ENCODE measurements at places on chromosomes 5 and 9. TPM values are rescaled to one million over a fixed set of nuclear protein-coding genes. Genes with fewer than 3 reads are reported as not detected.

CSNK1G3 gene
- 32.7 TPM for total RNA-seq

PRUNE2 gene
- 0.26 TPM for total RNA-seq

DNA sequence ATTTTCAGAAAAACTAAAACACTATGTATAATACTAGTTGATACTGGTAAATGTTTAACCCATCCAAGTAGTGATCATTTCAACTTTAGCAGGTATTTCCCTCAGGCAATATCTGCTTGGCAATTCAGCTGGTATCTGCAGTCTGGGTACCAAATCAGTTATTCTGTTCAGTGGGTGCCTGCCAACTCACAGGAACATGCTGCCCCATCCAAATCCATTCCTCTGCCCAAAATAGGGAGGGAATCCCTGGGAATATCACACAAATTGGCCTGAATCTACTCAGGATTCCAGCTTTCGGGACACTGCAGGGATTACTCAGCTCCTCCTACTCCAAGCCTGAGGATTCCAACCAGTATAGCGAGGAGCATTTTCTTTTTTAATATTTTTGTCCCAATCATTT lies 61.7 kb upstream of the PDE4D start:
- DNase-seq, result no peak

- DNase-seq, result no peak
These were observed 5.1 kb downstream of the GLDC start for GRCh38 chr9:6640268-6641051.

DNA sequence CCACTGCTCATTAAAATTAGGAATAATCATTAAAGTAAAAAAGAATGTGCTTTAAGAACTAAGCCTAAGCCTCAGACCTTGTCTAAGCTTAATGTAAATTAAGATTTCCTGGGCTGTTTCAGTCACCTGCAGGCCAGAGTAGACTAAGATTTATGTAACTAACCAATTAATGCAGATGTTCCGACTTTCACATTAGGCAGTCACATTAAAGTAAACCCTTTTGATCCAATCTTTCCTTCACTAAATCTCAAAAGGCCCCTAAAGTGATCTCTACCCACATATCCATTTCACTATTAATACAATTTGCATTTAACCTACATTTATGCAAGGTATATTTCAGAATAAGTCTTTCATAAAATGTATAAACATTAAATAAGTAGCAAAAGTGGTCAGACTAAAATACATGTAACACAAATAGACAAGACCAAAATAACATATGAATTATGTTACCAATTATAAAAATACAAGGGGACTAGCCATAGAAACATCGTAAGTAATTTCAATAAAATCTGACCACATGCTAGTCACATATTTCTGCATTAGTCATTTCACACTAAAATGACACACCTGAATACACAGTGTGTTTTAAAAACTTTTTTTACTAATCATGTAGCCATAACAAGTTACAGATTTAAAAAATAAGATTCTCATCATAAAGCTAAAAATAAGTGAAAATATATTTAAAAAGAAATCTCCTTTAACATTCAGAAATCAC lies 7.7 kb downstream of the NR3C1 start:
- no peak for DNase-seq

All from HFFc6 (cell line).